Fibroblast of skin of scalp (primary cell): ENCODE measurements at places on chromosomes 11 and 22.

DNA sequence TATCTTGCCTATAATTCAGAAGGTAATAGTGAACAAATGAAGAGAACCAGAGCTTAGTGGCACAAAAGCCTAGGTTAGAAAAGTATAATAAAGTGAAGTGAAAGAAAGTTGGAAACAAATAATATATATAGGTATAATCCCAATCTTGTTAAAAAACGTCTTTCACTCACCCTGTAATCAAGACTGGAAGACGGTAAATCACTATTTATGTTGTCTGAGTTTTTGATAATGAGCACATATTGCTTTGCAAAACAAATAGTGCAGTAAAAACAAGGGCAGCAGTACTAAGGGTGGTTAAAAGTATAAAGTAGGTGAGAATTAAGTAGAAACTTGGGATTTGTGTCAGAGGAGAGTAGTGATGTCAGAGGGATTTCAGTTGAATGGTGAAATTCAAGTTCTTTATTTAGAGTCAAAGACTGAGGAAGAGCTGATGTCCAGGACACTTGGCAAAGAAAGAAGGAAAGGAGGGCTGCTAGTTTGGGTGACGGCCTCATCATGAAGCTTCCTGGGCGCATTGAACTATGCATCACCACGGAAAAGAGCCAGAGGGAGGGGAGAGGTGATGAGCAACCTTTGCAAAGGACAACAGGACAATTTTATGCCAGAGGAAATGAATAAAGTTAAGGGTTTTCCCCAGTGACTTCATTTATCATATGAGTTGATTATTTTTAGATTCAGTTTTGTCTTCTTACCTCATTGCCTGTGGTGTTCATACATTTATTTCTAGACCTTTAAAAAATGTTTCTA, 11.4 kb downstream of the NCAM1 start:
- DNase-seq, result no peak

DNA sequence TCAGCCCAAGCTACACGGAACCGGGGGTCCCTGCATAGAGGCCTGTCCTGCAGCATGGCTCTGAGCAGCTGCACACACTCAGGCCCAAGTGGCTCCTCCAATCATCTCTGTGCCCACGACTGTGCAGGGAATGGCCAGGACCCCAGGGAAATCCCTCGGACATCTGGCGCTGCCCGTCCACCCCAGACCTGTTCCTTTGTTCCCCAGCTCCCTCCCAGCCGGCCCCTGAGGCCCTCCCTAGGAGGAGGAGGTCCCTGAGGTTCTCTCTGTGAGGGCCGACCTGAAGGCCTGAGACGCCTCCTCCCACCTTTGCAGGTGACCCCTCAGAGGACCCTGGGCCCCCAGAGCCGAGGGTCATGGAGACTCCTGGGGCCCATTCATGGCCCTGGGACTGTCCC, 1.1 kb downstream of the MLC1 start:
- no peak for DNase-seq

- DNase-seq, result no peak
These were observed 41.7 kb downstream of the OTOG start for GRCh38 chr11:17588721-17589120.

DNA sequence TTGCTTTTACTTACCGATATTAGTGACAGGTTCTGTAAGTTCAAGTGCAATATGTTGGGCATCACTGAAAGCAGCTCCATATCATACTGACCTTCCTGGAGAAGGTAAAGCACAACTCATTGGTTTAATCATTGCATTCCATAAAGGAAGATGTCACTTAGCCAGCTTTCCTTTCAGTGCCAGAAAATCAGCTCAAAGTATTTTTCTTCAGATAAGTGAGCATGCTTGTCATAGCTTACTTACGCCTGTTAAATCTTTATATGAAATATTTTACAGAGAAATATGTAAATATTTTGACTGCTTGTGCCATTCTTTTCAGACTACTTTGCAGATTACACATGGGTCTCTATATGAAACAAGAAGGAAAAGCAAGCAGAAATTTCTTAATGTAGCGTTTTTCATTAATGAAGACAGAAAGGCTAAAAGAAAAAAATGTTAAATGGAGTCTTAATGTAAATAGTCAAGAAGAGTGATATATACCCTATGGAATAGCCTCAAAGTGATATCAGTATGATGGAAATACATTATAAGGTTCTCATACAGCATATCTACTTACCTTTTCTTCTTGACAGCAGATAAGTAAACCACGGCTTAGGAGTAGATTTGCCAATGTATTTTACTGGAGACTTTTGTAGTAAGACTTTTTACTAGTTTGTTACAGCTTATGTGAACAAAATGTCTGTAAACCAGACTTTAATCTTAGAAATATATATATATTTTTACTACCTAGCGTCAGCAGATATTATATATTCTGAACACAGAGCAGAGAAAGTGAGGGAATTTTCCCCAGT, 649.7 kb downstream of the METTL15 start:
- peak; percentile 92 for DNase-seq

GRCh38 chr22:47990481-47990880, 1228.0 kb downstream of the TBC1D22A start:
- no peak for DNase-seq

- DNase-seq, result no peak
These were observed 37.5 kb upstream of the NNMT start for GRCh38 chr11:114258696-114259095.

GRCh38 chr11:63698976-63699733, 17.9 kb downstream of the RTN3 start:
- DNase-seq, result no peak

GRCh38 chr22:24894220-24894975, 52.1 kb downstream of the LHFPL7 start:
- peak; percentile 56 for DNase-seq

DNA sequence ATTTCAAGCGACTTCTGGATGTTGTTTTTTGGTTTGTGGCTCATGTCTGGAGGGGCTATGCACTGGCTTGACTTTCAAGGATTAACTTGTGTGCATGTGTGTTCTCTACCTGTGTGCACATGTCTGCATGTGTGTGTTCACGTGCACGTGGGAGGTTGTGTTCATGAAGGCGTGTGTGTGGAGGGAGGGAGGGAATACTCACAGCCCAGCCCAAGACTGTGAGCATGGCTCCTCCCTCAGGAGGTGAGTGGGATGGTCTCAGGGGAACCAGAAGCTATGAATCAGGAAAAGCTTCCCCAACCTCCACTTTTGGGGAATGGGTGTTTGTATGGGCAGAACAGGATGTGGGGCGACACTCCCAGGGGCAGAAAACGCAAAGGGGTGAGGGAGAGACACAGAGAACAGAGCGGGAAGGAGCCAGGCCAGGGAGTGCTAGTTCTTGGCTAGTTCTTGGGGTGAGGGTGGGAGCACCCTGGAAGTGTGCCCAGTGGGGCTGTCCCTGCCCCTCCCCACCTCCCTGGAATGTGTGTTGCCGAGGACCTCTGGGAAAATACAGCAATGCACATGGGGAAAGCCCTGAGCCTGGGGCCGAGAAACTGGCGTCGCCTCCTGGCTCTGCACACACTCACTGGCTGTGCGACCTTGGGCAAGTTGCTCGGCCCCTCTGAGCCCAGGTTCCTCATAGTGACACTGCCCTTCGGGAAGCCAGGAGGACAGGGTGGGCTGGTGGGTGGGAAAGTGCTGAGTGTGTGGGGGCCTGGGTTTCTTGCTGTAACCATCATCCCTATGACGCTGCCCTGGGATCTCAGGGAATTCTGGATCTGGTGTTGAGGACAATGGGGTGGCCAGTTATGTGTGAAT, 16.9 kb upstream of the ALX4 start:
- peak; percentile 27 for DNase-seq

DNA sequence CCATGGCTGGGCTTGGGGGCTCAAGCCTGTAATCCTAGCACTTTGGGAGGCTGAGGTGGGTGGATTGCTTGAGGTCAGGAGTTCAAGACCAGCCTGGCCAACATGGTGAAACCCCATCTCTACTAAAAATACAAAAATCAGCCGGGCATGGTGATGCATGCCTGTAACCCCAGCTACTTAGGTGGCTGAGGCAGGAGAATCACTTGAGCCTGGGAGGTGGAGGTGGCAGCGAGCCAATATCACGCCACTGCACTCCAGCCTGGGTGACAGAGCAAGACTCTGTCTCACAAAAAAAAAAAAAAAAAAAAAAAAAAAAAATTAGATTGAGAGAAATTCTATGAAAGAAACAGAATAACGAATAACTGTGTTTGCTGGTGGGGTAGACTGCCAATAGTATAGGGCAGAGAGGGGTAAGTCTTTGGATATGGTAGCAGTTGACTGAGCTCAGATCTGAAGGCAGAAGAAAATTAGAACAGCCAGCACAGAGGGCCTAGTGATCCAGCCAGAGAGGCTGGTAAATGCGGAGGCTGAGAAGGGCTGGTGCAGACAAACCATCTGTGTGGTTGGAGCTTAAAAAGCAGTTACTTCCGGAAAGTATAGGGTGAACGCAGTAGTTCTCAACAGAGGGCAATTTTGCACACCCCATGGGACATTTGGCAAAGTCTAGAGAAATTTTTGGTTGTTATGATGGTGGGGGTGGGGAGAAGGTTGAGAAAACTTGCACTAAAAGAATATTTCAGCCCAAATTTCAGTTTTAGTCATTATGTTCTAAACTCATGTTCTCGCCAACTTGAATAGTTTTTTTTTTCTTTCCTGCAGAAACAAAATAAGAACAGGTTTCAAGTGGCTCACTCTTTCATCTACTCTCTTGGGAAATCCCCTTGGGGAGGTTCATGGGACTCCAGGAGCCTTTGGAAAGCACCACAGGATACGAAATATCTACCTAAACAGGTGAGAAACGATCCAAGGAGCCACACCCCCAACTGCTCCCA, 1.6 kb upstream of the HORMAD2 start:
- DNase-seq, result no peak

- no peak for DNase-seq
These were observed 818.2 kb downstream of the BRD1 start for GRCh38 chr22:49009359-49010063.

- DNase-seq, result no peak
These were observed 82.4 kb upstream of the VPREB1 start for GRCh38 chr22:22161924-22162851.

- DNase-seq, result peak; percentile 69
These were observed 44.2 kb downstream of the NAV2 start for GRCh38 chr11:19756675-19757475.

DNA sequence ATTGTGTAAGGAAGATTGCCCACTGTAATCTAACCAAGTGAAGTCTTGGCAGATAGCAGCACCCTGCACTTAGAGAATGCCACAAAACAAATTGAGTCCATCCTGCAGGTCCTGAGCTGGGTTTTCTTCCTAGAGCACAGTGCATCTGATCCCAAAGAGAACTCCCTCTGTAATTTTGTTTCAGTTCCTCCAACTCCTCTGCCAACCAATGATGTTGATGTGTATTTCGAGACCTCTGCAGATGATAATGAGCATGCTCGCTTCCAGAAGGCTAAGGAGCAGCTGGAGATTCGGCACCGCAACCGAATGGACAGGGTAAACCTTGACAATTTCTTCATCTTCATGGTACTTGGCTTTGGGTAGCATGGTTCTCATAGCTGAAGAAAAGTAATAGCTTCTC, 33.1 kb upstream of the ST14 start:
- DNase-seq, result no peak

GRCh38 chr22:30867746-30868662, 100.6 kb downstream of the MORC2 start:
- DNase-seq, result no peak

DNA sequence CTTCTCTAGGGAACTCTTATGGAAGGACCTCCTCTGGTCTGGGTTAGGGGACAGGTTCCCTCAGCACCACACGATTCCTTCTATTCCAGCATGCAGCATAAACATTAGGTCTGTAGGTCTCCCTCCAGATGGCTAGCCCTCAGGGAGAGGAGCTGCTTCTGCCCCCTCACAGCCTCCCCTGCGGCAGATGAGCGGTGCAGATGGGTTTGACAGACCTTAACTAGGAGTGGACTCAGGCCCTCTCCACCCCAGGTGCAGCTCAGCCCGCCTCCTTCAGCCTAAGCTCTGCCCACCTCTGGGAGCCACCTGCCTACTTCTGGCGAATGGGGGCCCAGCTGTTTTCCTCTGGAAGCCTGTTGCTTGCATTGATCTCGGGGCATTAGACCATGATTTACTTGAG, 55.7 kb upstream of the EIF3D start:
- DNase-seq, result no peak

- no peak for DNase-seq
These were observed 25.9 kb upstream of the SCARF2 start for GRCh38 chr22:20463324-20464095.

DNA sequence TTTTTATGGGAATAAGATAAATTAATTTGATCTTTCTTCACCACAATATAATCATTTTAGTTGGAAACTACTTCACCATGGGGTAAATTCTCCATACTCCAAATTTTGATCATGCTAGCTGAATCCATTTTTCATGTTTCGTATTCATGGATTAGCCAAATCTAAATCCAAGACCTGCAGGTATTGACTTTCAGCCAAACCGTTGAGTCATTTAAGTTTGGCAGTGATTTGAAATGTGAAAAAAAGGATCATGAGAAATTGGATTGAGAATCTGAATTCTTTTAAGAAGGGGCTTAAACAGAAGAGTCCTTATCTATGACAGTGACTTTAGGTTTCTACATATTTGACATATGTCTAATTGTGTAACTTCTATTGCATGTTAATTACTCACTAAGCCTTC, 5.3 kb downstream of the GAS2 start:
- DNase-seq, result no peak

DNA sequence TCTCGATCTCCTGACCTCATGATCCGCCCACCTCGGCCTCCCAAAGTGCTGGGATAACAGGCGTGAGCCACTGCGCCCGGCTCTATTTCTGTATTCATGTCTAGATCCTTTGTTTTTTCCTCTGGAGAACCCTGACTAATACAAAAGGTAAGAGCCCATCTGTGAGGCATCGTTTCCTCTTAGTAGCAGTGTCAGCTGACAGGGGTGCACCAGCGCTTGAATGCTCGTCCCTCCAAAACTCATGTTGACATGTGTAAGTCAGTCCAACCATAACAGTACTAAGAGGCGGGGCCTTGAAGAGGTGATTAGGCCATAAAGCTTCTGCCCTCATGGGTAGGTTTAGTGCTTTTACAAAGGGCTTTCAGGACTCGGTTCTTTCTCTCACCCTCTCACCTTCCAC, 470.1 kb upstream of the B3GAT1 start:
- DNase-seq, result no peak

GRCh38 chr11:128036556-128037093, 550.7 kb downstream of the ETS1 start:
- peak; percentile 24 for DNase-seq

DNA sequence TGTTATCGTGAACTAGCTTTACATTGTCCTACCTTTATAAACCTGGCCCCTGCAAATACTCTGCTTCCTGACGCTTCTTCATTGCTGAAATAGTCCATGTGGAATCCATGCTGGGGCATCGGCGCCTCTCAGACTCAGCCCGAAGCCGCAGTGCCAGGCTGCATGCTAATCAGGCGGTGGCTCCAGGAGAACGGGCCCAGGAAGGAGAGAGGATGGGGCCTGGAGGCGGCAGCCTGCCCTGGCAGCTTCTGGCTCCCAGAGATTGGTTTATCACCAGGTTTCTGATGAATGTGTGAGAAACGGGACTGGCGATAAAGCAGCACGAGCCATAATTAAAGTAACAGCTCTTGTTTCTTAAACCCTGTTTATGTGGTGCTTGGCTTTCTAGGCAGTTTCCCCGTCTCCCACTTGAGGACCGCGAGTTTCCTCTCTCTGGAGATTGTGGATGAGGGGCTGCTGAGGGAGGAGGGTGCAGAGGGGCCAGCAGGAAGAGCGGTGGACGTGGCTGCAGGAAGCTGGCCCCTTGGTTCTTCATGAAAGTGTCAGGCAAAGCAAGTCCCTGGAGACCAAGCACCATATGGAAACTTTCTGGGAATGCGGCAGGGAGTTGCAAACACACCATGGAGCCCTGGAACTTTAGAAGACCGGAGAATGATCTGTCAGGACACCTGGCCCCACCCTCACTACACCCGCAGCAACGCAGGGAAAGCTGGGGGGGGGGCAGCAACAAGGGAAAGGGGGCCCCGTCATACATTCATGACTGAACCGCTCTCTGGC, 93.4 kb downstream of the NTM start:
- DNase-seq, result peak; percentile 4
